ENCODE measurements at places on chromosomes 12 and 14.
A peak's percentile ranks its signal among the peaks of the same experiment; 100 is the strongest.

DNA sequence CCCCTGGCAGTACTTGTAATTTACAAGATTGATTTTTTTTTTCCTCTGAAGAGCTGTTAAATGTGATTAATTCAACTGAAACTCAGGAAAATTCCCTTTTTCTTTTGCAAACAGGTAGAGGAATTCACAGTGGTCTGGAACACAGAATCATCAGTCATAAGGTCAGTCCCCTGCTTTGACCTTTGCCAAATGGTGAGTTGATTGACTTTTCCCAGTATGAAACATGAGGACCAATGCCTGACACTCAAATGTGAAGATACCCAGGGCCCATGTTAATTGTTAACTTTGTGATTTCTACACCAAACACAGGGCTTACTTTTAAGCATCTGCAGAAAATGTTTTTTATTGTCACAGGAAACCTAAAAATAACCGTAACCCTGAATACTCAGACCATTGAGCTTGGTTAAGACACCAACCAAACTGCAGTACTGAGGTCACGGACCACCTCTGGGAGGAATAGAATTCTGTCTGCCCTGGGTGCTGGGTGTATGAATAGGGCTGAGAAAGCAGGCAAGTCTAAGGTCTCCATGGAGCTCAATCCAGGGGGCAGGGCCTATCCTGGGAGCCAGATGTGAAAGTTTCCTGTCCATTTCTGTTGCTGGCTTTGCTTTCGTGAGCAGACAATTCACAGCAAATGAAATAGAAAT, 192.4 kb downstream of the TMX1 start:
- DNase-seq, result no peak

- peak; percentile 43 for DNase-seq
These were observed 15.0 kb downstream of the NDUFA12 start for GRCh38 chr12:94988471-94988870.

DNA sequence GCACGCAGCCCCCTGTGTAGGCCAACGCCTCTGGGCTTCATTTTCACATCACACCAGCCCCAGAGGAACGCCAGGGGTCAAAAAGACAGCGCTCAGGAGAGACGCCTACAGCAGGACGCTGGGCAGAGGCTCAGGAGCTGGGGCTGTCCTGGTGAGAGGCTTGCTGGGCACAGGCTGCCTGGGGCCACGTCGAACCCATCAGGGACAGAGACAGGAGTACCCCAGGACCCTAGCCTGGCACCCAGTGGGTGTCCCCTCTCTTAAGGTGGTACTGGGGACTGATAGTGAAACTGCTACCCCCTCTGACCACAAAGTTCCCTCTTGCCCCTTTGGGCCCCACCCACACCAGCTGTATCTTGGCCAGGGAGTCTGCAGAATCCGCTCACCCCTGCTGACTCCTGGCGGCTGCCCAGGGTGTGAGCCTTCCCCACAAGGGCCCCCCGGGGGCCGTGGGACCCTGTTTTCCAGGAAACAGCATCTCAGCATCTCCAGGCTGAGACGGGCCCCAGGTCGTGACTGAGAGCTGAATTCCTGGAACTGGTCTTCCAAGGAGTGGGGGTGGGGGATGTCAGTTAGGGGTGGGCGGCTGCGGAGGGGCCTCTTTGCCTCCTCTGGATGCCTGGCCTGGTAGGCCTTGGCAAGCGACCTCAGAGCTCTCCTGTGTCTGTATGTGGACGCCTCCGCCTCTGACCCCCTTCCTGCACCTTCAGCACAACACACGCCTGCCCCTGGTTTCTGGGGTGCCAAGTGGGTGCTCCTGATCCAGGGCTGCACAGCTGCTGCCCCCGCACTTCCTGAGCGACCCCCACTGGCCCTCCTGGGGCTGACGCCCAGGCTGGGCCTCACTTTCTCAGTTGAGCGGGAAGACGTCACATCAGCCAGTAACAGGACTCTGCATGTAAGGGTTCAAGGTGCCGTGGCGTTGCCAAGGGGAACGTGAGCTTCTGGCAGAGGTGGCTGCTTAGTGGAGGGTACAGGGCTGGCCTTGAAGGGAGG, 321.9 kb upstream of the RTL1 start:
- no peak for DNase-seq

DNA sequence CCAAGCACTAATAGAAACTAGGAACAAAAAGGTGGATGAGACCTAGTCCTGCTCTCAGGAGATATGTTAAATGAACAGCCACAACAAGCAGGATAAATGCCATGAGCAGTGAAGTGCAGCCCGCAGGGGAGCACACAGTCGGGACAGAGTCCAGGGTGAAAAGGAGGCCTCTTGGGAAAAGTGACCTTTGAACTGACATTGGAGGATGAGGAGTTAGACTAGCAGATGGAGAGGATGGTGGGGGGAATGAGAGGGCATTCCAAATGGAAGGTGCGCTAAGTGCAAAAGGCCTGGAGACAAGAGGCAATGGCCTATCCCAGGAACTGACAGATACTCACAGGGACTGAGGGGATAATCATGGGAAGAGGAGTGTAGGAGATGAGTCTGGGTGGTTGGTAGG, 4.5 kb downstream of the OS9 start:
- no peak for DNase-seq

DNA sequence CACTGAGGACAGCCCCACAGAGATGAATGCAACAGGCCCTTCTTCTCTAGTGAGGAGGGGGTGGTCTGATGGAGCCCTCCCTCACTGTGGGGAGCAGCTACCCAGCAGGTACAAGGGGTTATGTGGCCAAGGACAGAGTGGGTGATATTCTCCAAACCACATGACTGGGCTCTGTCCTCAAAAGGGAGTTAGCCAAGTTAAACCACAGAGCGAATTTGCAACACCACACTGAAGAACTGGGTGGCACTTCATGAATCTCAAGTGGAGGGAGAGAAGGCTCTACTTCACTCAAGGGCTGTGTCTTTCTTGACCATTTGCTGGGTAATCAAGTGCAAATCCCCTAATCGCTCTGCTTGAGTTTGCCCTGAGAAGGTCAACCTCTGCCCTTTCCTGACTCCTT, 12.5 kb downstream of the GPR68 start:
- DNase-seq, result no peak

DNA sequence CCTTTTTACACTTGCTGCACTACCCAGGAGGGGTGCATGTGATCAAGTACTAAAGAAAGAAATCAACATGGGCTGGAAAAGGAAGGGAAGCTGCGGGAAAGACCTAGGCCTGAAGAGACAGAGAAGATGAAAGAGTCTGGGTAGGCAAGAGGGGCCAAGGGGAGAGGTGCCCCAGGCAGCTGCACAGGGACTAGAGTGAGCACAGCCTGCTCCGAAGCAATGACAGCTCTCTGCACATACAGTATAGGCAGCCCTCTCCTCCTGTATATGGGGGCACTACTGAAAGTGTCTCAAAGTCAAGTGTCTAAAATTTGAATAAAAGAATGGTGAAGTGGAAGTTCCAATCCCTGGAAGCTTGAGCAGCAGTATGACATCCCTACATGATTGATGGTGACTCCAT, 112.0 kb downstream of the TMTC1 start:
- DNase-seq, result no peak

DNA sequence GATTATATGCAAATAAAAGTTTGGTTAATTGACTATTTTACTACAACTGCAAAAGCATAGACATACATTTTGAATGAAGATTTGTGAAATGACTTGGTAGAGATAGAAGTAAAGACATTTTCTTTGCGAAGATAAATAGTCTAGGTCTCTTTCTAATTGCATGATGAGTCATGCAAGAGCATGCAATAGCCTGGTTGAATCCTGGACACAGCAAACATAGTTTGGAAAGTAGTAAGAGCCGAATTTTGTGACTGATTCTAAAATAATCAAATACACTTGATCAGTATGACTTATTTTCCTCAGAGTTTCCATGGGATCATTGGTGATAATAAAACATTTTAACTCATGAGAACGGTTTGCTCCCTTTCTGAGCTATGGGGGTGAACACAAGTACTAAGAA, 27.7 kb upstream of the CAND1 start:
- DNase-seq, result no peak

DNA sequence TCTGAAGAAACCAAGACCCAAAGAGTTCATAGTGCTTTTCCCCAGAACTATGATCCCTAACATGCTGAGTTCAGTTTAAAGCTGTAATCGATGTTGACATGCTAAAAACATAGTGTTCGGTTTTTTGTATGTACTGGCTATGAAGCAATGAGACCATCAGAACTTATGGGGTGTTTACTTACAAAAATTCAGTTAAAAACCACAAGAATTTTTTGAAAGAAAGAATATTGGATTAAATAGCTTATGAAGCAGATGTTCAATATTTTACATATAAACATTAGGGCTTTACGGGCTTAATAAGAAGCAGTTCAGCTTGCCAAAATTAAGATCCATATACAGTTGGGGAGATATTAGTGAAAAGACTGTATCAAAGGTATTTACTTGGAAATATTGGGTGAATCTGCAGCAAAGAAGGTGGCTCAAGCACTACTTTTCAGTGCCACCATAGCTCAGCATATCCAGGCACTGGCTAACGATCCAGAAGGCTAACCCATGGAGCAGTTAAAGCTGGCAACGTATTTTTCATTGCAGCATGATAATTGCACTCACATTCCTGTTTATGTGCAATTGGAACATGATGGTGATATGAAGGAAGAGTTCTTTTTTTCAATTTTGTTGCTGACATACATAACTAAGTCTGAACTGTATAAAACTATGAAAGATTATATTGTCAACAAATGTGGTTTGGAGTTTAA, 125.9 kb downstream of the EFCAB11 start:
- no peak for DNase-seq

- no peak for DNase-seq
These were observed 881.3 kb upstream of the ATXN7L3B start for GRCh38 chr12:73656375-73656774.

DNA sequence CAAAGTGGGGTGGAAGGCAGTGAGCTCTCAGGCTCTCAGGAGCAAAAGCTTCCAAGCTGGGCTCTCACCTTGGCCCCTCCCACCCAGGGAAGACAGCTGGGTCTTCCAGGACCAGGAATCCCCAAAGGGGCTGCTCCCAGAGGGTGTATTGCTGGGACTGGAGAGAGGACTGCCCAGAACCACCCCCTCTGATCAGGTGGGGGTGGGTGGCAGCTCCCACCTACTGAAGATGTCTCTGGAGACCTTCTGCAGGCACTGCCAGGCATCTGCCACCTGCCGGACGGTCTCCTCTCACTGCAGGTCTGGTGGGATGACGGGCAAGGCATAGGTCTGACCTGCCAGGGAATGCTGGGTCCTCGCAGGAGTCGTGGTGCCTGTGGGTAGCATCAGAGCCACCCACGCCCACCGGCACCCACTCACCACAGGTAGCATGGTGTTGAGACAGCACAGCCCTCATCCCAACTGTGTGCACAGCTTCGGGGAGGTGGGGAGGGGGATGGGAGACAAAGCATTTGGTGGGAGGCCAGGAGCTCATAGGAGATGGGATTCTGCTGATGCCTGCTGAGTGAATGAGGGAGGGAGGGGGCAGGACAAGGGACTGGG, 103.2 kb downstream of the SINHCAF start:
- DNase-seq, result no peak

- no peak for DNase-seq
These were observed 47.4 kb upstream of the BTG1 start for GRCh38 chr12:92193063-92193462.

GRCh38 chr12:64679487-64680001, 69.2 kb downstream of the RASSF3 start:
- peak; percentile 79 for DNase-seq

DNA sequence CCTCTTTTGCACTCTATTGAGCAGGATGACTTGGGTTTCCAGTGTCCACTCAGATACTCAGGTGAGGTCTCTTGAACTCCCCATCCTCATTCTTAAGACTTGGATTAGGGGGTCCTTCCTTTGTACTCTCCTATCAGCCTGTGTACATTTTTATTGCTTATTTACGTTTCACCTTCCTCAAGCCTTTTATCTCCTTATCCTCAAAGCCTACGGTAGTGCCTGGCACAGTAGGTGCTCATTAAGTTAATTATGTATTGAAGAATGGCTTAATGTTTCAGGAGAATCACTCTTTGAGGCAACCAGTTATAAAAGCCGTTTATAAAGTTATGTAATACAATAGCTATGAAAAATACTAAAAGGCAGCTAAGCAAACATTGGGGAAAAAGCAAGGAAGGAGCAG, 315.7 kb downstream of the NPAS3 start:
- no peak for DNase-seq

DNA sequence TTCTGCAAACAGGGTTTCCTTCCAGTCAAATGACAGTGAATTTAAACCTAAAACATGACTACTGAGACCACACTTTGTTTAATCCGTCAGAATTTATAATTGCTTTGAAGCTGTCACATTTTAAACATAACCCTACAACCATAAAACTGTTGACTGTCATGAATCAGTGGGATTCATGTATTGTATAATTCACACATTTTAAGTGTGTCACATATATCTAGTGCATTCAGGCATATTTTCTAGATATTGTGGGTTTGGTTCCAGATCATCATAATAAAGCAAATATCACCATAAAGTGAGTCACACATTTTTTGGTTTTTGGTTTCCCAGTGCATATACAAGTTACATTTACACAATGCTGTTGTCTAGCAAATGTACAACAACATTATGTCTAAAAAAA, 304.4 kb downstream of the TMEM132D start:
- no peak for DNase-seq

GRCh38 chr12:15931590-15932053, 20.5 kb downstream of the DERA start:
- DNase-seq, result no peak

DNA sequence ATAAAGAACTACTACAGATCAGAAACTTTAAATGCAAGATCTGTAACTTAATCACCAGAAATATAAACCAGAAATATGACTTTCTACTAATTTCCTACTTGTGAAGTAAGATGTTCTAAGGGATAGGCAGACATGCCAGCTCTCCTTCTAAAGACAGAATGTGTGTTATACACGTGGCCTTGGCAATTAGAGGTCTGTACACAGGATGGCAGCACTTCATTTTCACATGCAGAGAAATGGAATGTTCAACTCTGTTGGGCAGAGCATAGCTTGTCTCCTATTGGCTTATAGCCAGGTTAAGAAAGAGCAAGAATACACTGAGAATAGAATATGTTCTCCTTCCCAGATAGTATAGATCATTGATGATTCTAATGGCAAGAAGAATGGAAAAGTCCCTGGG, 403.8 kb downstream of the DAD1 start:
- DNase-seq, result no peak

DNA sequence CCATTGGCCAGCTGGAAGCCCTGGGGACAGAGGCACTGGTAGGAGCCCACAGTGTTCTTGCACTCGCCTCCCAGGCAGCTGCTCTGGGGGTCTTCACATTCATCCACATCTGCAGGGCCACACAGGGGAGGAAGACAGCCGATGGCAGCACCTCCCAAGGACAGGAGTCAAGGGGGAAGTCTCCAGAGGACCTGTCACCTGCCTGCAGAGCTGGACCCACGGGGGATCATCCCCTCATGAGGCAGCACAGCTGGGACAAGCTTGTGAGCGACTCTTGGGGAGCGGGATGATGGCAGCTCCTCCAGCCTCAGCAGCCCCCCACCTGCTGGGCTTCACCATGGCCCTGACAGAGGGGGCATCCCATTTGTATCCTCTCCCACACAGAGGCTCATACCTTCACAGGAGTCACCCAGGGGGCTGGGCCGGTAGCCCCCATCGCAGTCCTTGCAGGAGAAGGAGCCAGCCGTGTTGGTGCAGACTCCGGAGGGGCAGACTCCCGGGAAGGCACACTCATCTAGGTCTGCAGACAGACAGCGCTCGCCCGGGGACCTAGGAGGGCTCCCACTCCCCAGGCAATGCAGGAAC, 15.4 kb downstream of the ISCA2 start:
- no peak for DNase-seq

All from CD4-positive, alpha-beta T cell treated with Interleukin-10 for 1 hour (primary cell).